Astrocyte of the hippocampus (primary cell): ENCODE measurements at places on chromosomes 4 and X.

DNA sequence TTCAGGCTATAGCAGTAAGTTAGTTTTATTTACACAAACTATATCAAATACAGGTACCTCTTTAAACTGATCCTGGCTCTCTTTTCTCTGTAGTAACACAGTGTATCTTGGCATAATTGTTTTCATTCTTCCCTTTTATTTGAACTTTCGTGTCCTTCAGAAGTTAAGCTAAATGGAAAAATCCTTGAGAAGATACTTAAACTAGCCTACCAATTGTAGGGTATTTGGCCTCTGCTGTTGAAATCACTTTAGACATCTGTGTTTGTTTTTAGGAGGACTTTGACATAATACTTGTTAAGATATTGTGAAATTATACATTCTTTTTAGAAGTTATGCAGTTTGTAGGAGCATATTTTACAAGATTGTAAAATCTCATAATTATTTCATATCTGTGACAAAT is 90.3 kb upstream of the GK2 start:
- no peak for DNase-seq

DNA sequence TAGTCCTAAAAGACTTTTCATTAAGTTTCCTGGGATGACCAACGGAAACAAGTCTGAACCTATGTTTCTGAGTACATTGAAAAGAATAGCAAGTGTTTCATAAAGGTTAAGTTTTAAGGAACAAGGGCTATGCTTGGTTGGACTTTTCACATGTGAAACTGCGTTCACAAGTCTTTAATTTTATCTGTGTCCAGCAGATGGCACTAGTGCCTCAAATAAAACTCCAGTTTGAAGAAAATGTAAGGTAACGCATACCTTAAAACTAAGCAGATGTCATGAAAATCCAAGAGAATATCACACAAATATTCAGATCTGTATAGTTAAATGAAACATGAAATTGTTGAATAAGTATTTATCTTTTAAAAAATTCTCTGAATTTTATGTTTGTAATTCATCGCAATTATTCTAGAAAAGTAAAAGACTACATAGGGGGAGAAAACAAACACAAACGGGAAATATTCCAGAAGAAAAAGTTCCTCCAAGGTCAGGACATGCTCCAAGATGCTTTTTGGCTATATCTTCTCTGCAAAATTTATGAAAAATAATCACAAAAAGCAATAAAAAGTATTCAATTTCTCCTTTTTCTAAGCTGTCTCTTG is 89.6 kb upstream of the MAD2L1 start:
- DNase-seq: peak; percentile 85

GRCh38 chr4:42985976-42986375 is 93.5 kb downstream of the GRXCR1 start:
- no peak for DNase-seq

DNA sequence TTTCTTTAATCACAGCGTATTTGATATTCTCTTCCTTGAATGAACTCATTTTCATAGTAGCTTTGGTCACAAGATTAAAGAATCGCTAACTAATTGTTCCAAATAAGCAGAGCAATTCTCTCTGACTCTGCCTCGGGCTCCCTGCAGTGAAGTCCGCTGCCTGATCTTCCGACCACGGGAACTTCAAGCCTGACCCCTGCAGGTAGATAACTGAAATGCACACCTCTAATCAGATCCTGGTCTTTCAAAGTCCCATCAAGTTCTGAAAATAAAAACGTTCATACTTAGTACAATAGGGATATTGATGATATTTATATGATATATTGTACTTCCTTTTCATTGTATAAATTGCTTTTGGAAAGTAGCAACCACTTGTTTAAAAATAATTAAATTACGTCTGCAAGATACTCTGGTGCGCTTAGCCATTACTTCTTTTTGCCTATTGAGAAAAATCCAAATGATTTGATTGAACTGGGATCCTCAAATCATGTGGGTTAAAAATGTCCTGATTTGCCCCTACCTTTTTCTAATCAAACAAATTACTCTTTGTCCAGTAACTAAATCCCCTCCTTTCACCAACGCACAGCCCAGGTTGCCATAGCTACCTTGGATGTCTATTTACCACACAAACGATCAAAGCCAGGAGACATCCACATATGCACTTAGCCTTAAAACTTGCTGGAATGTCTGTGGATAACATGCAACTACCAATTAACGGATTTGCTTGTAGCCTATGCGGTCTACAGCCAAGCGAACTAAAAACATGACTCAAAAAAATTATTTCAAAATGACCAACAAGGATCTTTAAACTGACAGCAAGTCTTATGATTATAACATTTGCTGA is 4.2 kb downstream of the MID1 start:
- peak; percentile 78 for DNase-seq

DNA sequence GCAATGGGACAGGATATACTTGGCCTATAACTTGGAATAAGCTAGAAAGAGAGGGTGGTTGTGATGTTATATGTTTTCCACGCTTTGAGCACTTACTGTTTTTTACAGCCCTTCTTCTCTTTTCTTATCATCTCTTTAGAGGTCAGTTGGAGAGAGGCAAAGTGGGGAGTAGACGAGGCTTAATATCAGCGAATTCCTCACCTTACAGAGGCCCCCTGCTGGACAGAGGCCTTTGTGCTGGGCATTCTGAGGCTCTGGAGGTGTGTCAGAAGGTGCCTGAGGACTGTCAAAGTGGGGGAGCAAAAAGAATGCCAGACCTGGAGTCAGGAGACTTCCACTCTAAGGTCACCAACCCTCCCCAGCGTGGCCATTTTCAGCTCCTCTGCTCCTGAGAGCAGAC is 42.5 kb downstream of the MAMLD1 start:
- no peak for DNase-seq

- DNase-seq: no peak
These were observed 5.9 kb upstream of the C4orf17 start for GRCh38 chr4:99504804-99505502.

DNA sequence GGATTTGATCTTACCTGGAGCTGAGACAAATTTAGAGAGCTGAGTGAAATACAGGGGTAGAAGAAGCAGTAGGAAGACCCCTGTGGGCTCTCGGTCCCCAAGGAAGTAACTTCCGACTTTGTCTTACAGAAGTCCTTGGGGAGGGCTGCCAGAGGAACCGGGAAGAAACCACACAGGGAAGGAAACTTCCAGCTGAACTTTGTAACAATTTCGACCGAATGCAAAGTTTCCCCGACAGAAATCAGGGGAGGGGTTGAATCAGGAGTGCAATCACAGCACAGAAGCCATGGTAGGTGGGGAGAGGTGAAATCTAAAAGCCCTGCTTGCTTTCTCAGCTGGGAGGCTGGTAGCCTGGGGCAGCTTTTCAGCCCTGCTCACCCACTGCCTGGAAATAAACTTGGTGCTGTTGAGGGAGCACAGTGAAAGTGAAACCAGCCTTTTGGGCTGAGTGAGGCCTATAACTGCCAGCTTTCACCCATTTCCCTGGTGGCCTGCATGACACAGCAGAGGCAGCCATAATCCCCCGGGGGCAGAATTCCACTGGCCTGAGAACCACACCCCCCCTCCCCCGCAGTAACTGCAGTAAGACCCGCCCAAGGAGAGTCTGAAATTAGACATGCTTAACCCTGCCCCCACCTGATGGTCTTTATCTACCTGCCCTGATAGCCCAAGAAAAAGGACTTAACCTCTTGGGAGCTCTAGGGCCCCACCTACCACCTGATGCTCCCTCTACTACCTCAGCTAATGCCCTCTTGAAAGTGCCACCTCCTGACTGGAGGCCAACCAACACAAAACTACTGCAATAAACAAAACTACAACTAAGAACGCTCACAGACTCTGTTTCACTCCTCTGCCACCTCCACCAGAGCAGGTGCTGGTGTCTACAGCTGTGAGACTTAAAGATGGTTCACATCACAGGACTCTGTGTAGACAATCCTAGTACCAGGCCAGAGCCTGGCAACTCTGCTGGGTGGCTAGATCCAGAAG is 248.2 kb downstream of the PARM1 start:
- DNase-seq: no peak

DNA sequence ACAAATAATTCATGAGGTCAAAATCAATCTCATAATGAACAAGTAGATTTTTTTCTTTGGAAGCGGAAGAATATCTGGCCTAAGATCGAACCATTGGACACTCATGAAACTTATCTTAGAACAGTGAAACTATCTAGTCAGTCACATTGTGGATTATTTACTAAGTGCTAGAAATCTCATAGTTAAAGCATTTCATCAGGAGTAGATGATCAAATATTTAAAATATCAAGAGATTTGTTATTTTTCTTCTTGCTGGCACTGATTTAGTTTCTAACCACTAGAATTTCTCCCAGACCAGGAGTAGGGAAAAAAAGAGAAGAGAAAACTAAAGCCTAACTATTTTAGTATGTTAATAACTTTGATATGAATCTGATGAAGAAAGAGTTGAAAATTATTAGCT is 105.5 kb downstream of the SHROOM3 start:
- DNase-seq: peak; percentile 44

DNA sequence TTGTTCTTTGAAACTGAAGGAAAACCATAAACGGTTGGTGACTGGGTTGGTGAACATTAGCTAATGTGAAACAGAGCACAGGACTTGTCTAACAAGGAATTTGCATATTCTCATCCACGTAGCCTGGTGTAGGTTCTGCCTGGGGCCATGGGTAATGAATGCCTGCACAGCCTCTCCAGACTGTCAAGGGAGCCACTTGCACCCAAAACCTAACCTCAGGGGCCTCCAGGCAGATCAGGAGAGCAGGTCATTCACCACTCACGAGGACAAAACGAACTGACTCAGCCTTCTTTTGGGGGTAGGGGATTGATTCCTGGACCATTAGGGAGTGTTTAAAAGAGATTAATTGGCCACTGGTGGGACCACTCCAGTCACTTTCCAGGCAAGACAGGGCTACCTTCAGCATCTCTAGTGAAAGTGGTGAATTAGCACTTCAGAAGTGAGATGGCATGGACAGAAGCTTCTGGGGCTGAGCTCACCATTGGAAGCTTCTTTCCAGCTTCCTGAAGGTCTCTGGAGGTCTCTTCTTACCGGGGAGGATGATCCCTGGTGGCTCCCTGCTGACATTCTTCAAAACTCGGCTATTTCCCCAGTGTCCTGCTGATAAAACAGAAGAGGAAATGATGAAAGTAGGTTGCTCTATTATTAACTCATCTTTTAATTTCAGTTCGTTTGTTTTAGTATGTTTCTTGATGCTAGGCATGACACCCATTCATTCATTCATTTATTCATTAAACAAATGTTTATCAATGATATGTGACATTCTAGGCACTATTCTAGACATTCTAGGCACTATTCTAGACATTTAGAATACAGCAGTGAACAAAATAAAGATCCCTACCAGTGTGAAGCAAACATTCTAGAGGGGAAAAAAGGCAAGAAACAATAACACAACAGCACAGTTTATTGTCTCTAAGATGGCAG is 104.5 kb upstream of the LNX1 start:
- DNase-seq: no peak

DNA sequence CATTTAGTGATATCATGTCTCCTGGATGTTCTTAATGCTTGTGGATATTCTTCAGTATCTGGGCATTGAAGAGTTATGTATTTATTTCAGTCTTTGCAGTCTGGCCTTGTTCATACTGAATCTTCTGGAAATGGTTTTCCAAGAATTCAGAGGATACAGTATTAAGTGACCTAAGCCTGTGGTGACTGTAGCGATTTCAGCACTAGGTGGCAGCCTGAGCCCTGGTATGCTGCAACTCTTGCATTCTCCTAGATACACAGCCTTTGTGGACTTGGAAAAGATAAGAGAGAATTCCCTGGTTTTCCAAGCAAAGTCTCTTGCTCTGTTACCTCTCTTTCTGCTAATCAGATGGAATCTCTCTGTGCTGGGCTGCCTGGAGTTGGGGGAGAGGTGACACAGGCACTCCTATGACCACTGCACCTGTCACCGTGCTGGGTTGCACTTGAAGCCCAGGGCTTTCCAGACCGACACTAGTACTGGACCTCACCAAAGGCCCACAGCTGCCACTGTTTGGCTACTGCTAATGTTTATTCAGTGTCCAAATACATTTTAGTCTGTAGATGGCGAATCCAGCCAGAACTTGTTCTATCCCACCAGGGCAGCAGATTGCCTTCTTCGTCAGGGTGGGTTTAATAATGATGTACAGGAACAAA is 19.3 kb upstream of the SPIN2A start:
- peak; percentile 39 for DNase-seq

DNA sequence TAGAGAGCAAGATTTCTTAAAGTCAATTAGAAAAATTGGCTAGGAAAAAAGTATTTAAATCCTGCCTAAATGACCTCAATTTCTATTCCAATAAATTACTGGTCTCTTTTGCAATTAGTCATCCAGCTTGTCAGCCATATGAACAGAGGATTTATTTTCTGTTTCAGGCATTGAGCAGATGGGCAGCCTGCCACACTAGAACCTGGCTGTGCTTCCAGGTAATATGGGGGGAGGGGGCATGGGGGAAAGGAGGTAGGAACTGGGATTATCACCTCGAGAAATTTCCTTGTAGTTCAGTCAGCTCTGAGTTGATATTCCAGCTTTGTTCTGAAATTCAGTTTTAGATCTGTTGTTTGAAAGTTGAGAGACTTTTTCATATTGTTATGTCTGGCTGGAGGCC is 206.3 kb upstream of the LCORL start:
- no peak for DNase-seq

DNA sequence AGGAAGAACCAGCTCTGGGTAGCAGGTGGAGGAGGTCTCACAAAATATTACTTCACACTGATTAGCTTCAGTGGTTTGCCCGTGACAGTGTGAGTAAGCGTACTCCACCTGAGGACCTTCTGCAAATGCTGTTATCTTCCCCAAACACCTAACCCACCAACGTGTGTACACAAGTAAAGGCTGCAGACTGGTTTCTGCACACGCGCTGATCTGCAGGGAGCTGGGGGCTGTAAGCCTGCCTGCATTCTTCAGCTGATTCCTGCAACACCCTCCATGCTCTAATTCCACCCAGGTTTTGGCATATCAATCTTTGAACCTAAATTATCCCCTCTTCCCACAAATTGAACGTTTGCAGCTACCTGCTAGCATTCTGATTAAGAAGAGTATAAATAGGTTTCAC is 820.2 kb downstream of the TRIML1 start:
- DNase-seq: no peak

DNA sequence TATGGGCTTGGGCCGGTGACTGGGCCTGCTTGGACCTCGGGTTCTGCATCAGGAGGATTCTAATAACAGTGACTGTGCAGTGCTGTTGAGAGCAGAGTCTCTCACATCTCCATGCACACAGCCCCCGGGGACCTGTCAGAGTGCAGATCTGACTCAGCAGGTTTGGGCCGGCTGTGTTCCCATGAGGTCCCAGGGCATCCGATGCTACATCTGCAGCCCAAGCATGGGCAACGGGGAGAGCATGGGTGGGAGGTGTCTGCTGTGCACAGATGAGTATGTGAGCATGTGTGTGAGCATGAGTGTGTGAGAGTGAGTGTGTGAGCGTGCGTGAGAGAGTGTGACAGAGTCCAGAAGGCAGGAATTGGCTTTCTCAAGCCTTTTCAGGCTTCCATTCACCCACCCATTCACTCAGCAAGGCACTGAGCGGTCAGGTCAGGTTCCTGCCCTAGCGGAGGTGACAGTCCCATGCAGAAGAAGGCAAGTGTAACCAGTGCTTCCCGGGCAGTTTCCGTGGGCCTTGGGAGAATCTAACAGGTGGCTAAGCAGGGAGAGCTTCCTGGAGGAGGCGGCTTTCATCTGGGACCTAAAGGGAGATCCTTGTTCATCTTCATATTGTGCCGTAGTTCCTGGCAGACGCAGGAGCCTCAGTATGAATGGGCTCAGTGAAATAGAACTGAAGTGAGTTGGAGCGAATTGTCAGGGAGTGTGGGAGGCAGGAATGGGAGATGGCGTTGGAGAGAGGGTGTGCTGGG is 62.6 kb downstream of the SORCS2 start:
- no peak for DNase-seq
